T-helper 1 cell (primary cell): ENCODE measurements at places on chromosomes 6 and 20.

DNA sequence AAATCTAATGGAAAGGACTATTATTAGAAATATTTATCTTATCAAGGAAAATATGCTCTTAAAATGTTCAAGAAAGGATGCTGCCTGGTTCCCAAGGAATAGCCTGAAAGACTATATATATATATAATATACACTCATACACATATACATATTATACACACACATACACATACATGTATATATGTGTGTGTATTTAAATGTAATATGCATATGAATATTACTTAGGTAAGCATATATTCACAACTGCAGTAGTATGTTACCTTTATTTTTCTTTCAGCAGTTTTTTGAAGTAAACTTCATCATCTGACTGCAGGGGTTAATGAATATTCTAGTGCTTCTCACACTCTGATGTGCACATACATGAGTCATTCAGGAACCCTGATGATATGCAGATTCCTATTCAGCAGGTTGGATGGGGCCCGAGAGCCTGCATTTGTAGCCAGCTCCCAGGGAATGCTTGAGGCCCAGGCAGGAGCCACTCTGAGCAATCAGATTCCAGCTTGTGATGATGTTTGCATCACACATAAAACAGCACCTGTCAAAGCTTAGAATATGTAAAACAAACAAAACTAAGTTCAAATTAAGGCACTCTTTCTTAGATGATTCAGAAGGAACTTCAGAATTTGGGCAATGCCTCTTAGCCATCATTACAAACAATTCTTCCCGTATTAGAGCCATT is 16.1 kb downstream of the MYLK4 start:
- DNase-seq = no peak

DNA sequence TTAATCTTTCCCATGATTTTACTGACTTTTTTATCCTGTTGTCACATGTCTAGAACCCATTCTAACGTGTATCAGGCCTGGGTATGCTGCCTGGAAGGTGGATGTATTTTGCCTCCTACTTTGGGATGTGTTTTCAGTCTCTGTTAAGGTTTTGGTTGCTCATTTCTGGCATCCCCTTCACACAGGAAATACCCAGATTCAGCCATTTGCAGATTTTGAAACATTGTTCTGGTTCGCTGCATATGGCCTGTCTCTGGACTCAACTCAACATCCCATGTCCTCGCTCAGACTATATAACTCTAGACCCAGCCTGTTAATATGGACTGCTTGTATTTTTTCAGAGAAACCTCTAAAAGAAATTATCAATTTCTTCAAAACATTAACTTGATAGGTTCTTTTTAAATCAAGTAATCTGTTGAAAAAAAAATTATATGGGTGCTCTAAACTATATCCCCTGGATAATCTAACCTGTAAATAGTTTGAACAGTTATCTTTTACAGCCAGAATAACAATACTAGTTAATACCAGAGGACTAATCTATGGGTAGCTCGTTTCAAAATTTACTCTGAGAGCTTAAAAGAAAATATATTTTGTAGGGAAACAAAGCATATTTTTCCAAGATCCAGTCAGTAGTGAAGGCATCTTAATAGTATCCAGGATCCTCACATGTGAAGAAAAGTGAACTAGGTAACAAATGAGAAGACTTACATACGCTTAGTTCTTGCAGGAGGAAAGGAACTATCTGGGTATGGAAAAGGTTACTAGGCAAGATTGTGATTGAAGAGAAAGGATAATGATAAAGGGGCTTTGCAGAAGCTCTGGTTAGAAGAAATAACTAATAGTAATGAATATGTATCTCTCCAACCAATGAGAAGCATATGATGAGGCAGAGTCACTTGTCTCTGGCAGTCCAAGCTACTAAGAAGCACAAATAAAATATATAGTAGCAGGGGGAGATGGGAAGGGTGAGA is 23.4 kb upstream of the HLA-DQB1 start:
- no peak for DNase-seq

DNA sequence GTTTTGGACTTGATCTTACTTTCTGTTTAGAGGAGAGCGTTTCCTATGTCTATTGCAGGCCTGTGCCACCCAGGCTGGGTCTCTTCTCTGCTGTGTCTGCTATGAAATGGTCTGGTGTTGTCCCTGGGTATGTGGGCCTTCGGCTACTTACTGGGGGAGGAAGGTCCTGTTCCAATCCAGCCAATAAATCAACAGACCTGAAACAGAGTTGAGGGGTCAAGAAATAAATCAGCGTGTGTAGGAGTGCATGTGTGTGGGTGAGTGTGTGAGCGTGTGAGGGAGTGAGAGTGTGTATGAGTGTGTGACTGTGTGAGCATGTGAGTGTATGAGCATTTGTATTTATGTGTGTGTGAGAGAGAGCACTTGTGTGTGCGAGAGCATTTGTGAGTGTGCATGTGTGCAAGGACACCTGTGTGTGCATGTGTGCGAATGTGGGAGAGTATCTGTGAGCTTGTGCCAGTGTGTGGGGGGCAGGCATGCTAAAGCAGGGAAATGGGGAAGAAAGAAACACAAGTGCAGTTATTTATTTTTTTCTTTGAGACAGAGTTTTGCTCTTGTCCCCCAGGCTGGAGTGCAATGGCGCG is 86.3 kb upstream of the PMEPA1 start:
- DNase-seq = no peak

- DNase-seq = no peak
Observed at GRCh38 chr20:2890742-2891141, 17.5 kb downstream of the PTPRA start.

GRCh38 chr6:130276507-130276906 is 53.8 kb upstream of the SAMD3 start:
- DNase-seq = no peak

GRCh38 chr6:65667916-65668656 is 38.9 kb downstream of the EYS start:
- DNase-seq = no peak

DNA sequence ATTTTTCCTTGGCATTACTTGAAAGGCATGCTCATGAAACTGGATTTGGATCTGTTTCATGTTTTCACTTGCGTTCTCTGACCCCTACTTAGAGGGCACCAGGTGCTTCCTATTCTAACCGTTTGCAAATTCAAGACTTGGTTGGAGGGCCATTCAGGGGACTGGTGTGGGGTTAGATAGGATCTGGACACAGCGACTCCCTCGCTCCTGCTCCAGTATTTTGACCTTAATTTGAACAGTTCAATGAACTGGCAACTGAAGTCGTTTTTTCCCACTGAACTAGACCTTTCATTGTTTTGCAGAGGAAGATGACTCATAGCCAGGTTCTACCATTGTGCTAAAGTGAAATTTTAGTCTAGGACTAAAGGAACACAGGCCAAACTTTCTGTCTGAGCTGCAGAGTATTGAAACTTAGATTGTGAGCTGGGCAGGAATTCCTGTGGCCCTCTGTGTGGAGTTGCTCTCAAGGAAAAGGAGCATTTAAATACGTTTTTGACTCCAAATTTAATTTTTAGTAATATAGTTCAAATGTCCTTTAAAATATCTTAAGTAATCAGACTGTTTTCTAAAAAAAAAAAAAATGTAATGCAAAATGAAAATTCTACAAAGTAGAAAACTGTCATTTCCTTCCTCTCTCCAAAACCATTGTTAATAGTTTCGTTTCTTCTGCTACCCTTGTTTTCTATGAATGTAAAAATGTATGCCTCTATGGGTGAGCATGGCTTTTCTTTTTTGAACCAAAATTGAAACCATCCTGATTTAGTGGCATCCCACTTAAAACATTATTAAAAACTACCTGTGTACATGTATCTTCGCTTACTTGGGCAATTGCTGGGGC is 64.8 kb downstream of the UTRN start:
- DNase-seq = peak; percentile 61
